ENCODE measurements at places on chromosomes 3 and 15.

- no peak for DNase-seq
These were observed 19.5 kb downstream of the ANAPC13 start for GRCh38 chr3:134466331-134466730.

- no peak for DNase-seq
These were observed 708 bp upstream of the GCHFR start for GRCh38 chr15:40762919-40763800.

GRCh38 chr15:43317566-43318184 lies 12.7 kb downstream of the LCMT2 start:
- no peak for DNase-seq

DNA sequence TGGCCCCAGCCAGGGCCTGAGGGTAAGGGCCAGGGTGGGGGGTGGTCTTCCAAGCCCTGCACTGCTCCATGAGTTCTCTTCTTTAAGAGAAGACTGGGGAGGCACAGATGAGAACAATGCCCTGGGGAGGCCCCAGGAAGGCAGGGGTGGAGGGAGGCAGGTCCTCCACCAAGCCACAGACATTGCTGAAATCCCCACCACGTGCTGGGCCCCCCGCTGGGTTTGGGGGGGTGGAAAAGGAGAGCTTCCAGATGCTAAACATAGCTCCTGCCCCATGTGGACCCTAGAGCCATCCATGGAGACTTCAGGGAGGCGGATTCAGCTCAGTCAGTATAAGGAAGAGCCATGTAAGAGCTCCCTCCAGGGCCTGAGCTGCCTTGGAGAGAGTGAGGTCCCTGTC lies 157.8 kb upstream of the LINGO1 start:
- no peak for DNase-seq

DNA sequence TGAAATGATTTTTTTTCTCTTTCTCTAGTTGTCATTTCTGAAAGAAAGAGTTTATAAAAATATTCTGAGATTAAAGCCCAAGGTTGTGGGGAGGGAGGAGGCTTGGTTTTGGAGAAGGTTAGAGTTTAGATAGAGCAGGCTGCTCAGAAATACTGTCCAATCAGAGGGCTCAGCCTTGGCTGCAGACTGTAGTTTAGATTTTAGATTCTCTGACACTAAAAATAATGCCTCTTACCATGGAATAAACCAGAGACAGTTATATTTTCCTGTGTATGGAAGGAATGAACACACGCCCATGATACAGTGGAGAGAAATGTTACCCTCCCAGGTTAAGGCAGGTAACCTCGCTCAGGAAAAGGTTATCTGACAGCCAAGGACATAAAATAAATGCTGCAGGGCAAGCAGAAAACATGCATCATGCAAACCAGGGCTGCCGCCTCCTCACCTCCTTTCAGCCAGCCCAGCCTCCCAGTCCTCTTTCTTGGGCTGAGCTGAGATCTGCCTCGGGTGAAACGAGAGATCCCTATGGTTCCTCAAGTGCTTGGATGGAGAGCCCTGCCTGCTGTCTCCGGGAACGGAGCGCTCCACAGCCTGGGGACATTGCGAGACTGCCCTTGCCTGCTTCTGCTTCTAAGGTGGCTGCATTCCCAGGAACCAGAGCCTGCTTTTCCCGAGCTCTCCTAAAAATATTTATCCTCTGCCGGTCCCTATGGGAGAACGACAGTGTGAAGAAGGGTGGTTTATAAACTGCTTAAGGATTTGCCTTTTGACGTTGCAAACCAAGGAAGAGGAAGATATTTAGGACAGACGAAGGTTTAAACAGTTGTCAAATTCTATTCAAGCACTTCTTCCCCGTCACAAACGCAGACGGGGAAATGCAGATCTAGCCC lies 848 bp downstream of the NCEH1 start:
- no peak for DNase-seq

DNA sequence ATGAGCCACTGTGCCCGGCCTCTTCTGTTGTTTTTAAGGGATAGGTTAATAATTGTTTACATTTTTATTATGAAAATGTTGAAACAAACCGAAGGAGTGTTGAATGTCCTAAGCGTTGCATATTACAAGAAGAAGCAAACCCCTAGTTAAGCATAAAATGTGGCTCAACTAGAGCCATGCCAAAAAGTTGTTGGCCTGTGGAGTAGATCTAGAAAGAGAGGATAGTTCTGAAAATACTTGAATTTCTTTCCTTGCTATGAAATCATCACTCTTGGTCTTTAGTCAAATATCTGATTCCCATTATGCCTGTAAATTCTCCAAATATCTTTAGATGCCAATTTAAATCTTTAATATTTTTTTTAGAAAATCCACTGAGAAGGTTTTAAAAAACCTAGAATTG lies 12.8 kb downstream of the RBP2 start:
- DNase-seq = no peak

DNA sequence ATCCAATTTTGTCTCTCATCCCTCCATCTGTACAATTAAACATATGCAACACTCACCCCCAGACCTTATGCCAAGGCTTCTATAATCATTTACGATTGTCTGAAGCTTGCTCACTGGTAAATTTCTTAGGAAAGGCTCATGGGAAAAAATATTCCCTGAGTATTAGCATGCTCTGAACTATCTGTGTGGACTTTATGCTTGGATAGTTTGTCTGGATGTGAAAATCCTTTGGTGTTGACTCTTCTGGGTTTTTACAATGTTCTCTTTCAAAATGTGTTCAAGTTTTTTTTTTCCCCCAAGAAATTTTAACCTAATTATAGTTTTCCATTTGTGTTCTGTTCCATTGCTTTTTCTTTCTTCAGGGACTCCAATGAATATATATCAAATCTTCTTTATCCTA lies 19.9 kb upstream of the TTBK2 start:
- DNase-seq = no peak

DNA sequence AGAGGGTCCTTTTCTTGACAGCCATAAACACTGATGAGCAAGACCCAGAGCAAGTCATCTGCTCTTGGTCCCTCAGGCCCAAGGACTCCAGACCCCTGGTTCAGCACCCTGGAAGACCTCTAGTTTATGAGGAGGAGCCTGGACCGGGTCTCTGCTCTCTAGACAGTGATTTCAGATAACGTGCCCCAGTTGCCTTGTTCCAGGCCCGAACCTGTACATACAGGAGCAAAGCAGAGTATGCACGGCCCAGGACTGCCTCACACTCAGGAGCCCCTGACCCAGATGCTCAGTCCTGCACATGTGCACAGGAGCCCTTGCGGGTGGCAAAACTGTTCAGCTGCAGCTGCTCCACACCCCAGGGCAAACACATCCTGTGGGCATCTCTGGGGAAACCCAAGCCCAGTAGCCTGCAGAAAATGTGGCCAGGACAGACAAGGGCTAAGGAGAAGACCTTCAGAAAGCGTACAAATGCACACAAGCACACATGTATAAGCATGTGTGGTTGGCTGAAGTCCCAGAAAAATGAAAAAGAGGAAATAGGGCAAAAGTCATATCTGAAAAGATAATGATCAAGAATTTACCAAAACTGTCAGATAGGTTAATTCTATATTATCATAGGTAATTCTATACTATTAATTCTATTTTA lies 59.9 kb upstream of the CORO2B start:
- no peak for DNase-seq

DNA sequence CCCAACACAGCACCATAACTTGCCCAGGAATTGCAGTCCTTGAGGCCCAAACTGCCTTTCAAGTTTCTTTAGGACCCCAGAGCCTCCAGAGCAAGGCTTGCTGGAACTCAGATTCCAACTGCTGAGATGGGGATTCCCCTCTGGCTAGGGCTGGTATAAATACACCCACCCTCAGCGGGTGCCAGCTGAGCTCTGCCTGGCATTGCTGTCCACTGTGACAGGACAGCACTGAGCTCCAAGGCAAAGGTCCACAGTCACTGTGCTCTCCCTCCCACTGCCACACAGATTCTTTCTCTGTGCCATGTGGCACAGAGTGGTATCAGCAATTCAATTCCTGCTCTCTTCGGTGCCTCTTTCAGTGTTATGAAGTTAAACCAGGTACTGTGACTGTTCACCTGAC lies 304.2 kb upstream of the LMCD1 start:
- no peak for DNase-seq

DNA sequence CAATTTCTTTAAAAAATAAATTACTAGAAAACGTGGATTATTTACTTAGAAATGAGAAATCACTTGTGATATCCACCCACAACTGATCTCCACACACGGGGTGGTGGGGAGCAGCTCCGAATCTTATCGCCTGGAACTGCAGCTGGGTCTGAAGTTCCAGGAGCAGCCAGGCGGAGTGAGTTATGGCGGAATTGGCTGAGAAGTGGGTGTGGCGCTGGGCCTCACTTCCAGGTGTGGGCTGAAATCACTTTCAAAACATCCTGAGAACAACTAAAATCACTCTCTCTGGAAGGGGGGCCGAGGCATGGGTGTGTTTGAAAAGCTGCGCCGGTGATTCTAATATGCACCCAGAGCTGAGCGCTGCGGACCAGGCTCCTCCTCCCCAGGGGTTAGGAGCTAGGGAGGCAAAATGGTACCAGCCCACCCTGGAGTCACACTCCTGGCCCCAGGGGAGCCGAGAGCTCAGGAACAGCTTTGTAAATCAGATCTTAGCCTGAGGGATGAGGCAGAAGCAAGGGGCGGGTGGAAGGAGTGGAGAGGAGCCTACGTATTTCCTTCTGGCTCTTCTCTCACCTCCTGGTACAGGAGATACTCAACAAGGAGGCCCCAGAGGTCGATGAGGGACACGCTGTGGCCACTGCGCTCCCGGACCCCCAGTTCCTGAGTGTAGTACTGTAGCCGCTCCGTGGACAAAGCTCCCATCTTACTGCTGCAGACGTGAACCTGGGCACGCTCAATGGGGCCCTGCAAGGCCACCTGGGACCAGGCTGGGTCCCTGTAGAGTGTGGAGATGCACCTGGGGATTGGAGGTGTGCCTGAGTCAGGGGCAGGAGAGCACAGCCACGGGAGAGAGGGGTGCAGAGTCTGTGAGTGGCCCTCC lies 9.6 kb downstream of the PLA2G4F start:
- DNase-seq = no peak

DNA sequence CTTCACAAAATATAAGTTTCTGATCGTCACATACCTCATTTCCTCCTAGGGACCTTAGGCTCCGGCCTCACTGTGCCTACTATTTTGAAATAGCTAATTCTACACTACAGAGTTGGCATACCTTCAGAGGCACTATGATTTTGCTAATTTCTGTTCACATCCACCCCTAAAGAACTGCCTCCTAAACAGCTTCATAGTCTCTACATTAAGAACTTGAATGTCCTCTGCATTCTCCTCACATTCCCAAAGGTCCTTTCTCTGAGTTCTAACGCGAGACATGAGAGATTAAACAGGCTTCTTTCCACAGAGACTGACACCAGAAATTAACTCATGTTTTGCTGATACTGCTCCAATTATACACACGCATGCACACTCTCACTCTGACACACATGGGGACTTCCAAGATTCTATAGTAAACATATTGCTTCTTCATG lies 75.5 kb downstream of the DLG1 start:
- DNase-seq = no peak

Measured in stimulated activated CD8-positive, alpha-beta memory T cell treated with anti-CD3 and anti-CD28 coated beads, Interleukin-4, amount 100 ng/mL, for 1 hour (primary cell).